ENCODE measurements at places on chromosomes 5 and 9. TPM values are rescaled to one million over a fixed set of nuclear protein-coding genes. Genes with fewer than 3 reads are reported as not detected.
A peak's percentile ranks its signal among the peaks of the same experiment; 100 is the strongest.

Gene SLC27A6
- not detected for total RNA-seq

Gene PPP1R26
- total RNA-seq = 0.47 TPM

Gene SLC6A18
- not detected for total RNA-seq

Gene SLC25A2
- total RNA-seq = not detected

Gene ZFP2
- 0.36 TPM for total RNA-seq

Gene BRINP1
- not detected for total RNA-seq

Gene STKLD1
- total RNA-seq = 0.59 TPM

Gene GKAP1
- total RNA-seq = 9.5 TPM

Gene N4BP3
- total RNA-seq = 4.3 TPM

GRCh38 chr9:72526901-72527800 lies 5.7 kb downstream of the TMC1 start:
- peak overlapping the region; percentile 47 for H3K4me3 ChIP-seq
- no peaks in the 10 kb centered on the region for H3K27me3 ChIP-seq
- peak; percentile 72 for DNase-seq
- no peaks in the 10 kb centered on the region for H3K36me3 ChIP-seq
- peak overlapping the region; percentile 63 for H3K27ac ChIP-seq

DNA sequence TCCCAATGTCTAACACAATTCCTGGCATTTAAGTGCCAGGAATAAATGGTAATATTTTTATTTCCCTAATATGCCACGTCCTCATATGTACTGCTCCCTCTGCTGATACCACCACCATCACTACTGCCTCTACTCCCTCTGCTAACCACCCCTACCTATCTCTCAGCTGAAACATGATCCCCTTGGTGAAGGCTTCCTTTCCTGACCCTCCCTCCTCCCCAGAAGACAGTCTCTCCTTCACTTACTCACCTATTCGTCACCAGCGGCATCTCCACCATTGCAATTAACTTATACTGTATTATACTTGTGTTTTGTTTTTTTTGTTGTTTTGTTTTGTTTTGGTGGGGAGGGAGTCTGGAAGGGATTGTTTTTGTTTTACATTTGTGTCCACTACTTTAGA lies 4.8 kb downstream of the DENND1A start:
- H3K4me1 ChIP-seq = peaks cover 16% of the 10 kb centered on the region
- DNase-seq = no peak
- H3K4me3 ChIP-seq = no peak overlapping the region
- no peaks in the 10 kb centered on the region for H3K27me3 ChIP-seq

DNA sequence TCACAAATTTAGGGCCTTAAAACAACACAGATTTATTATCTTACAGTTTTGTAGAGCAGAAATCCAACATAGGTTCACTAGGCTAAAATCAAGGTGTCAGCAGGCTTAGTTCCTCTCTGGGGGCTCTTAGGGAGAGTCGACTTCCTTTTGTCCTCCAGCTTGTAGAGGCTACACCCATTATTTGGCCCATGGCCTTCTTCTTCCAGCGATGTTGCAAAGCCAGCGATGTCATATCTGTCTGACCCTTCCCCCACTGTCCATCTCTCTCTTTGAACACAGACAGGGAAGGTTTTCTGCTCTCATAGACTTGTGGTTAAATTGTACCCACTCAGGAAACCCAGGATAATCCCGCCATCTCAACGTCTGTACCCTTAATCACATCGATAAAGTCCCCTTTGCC lies 60.3 kb upstream of the SHB start:
- H3K4me1 ChIP-seq = no peaks in the 10 kb centered on the region
- H3K27me3 ChIP-seq = peaks cover 3% of the 10 kb centered on the region
- no peaks in the 10 kb centered on the region for H3K36me3 ChIP-seq
- H3K27ac ChIP-seq = no peak overlapping the region

- no peaks in the 10 kb centered on the region for H3K36me3 ChIP-seq
- H3K4me3 ChIP-seq = no peak overlapping the region
- H3K27me3 ChIP-seq = no peaks in the 10 kb centered on the region
Observed at GRCh38 chr5:157608972-157609565, 33.5 kb upstream of the ADAM19 start.

DNA sequence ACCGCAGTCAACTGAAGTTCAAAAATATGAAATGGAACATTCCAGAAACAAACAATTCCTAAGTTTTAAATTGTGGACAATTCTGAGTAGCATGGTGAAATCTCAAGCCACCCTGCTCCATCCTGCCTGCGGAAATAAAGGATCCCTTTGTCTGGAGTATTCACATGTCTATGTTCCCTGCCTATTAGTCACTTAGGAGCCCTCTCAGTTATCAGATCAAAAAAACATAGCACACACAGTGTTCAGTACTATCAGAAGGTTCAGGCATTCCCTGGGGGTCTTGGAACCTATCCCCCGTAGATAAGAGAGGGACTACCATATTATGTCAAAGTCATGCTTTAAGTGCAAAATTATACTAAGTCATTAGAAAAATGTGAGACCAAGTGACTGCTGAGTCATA lies 300.8 kb downstream of the SEMA5A start:
- H3K27ac ChIP-seq = no peak overlapping the region
- no peak for DNase-seq
- H3K36me3 ChIP-seq = no peaks in the 10 kb centered on the region
- H3K27me3 ChIP-seq = no peaks in the 10 kb centered on the region
- H3K4me3 ChIP-seq = no peak overlapping the region

DNA sequence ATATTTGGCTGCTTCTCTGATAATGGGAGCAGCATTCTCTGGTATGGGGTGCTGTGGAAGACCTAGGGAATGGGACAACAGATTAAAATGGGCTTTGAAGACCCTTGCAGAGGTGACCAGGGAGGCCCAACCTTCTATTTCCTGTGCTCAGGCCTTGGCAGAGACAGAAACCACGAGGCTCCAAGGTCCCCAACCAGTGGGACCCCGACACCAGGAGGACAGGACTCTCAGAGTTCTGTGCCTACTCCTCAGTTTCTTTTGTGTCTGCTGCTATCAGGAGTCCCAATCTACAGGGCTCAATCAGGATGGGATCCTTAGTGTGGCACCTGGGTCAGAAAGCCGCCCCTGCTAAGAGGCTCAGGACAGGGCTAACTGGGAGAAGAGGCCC lies 29.3 kb downstream of the CSF2 start:
- no peak overlapping the region for H3K4me3 ChIP-seq
- H3K36me3 ChIP-seq = no peaks in the 10 kb centered on the region
- peak overlapping the region; percentile 90 for H3K27ac ChIP-seq

GRCh38 chr9:86839522-86839921 lies 107.8 kb downstream of the GAS1 start:
- DNase-seq = no peak
- H3K36me3 ChIP-seq = no peaks in the 10 kb centered on the region
- H3K4me3 ChIP-seq = no peak overlapping the region
- H3K4me1 ChIP-seq = no peaks in the 10 kb centered on the region

DNA sequence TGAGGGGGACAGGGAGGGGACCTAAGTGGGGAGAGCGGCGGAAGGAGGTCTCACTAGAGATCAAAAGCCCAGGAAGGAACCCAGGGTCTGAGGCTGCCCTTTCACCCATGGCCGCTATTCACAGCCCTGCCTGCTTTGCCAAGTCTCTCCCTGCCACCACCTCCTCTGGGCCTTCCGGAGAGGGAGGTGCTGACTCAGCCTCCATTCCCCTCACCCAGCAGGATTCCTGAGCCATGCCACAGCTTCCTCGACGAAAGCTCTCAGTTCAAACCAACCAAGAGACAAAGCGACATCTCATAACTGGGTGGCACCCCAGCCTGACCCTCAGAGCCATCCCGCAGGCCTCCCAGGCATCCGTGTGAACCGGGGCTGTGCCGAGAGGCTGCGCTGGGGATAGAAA lies 36.7 kb downstream of the PAX5 start:
- H3K4me1 ChIP-seq = peaks cover 9% of the 10 kb centered on the region
- peaks cover 11% of the 10 kb centered on the region for H3K27me3 ChIP-seq
- no peaks in the 10 kb centered on the region for H3K36me3 ChIP-seq
- DNase-seq = no peak
- H3K27ac ChIP-seq = no peak overlapping the region
- H3K4me3 ChIP-seq = no peak overlapping the region

GRCh38 chr5:68215898-68216244 lies 315 bp downstream of the PIK3R1 start:
- peak overlapping the region; percentile 65 for H3K27ac ChIP-seq
- H3K27me3 ChIP-seq = no peaks in the 10 kb centered on the region
- H3K4me3 ChIP-seq = peak overlapping the region; percentile 78
- peaks cover 9% of the 10 kb centered on the region for H3K36me3 ChIP-seq
- peaks cover 13% of the 10 kb centered on the region for H3K4me1 ChIP-seq
- peak; percentile 74 for DNase-seq

- H3K36me3 ChIP-seq = peaks cover 80% of the 10 kb centered on the region
- DNase-seq = no peak
- H3K27me3 ChIP-seq = no peaks in the 10 kb centered on the region
- no peaks in the 10 kb centered on the region for H3K4me1 ChIP-seq
Observed at GRCh38 chr9:129811967-129812363, 9.0 kb downstream of the TOR1B start.

GRCh38 chr9:99050292-99050911 lies 54.5 kb upstream of the TGFBR1 start:
- DNase-seq = no peak
- no peaks in the 10 kb centered on the region for H3K36me3 ChIP-seq
- H3K27ac ChIP-seq = no peak overlapping the region
- peaks cover 37% of the 10 kb centered on the region for H3K4me1 ChIP-seq
- H3K27me3 ChIP-seq = no peaks in the 10 kb centered on the region

DNA sequence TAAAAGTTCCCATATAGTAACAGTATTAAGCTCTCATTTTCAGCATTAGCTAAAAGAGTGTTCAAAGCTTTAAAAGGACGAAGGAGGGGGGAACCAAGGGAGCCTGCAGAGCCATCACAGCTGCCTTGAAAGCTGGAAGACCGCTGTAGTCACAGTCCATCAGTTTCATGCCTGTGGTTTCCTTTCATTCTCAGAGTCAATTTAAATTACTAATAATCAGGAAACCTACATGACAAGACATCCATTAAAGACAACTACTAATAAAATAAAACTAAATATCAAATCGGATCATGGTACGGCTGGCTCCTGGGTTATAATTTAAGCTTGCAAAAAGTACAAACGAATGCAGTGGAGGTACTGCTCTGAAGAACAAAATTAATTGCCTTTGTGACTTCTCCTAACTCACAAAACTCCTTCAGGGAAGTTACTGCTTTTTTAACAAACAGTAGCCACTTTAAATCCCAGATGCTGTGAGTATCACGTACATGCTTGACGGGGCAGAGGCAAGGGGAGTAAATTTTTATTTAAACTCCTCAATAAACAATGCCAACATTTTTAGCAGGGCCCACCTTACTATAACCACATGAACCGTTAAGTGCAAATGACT lies 213.5 kb downstream of the DENND1A start:
- no peak for DNase-seq
- no peaks in the 10 kb centered on the region for H3K4me1 ChIP-seq
- H3K4me3 ChIP-seq = no peak overlapping the region

DNA sequence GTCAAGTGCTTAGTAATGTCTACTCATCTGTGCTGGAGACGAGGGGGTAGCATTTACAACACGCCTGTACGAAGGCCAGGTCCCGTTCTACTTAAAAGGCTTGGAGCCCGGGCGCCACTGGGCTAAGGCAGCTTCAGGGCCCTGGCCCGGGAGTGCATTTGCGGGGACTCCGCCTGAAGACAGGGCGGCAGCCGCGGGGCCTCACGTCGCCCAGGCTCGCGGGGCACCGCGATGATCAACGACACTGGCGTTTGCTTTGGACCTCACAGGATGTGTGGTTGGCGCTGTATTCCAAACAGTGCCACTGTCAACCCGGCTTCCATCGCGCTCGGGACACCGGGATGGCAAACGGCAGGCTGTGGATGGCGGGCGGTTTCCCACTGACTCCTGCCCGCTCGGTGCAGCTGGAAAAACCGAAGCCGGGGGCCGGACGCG lies 1.1 kb upstream of the TENT4A start:
- H3K36me3 ChIP-seq = no peaks in the 10 kb centered on the region
- H3K27ac ChIP-seq = peak overlapping the region; percentile 72
- DNase-seq = no peak
- no peaks in the 10 kb centered on the region for H3K27me3 ChIP-seq
- peak overlapping the region; percentile 91 for H3K4me3 ChIP-seq

GRCh38 chr9:2925016-2925415 lies 81.1 kb upstream of the PUM3 start:
- peaks cover 5% of the 10 kb centered on the region for H3K27me3 ChIP-seq
- no peak overlapping the region for H3K4me3 ChIP-seq
- no peak for DNase-seq

DNA sequence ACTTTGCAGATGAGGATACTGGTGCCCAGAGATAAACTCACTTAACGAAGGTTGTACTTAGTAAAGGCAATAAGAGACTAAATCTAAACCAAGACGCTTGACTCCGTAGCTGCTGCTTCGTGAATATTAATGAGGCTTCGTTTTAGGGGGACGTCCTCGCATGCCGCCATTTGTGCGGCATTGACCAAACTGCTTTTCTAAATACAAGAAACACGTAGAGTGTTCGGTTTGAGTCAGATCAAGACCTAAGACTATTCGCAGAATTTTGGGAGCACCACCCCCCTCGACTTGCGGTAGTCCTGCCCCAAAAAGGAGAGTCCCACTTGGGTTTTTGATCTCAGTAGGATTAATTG lies 1.1 kb downstream of the NPM1 start:
- no peak for DNase-seq
- H3K4me1 ChIP-seq = peaks cover 40% of the 10 kb centered on the region
- H3K36me3 ChIP-seq = peaks cover 40% of the 10 kb centered on the region
- peak overlapping the region; percentile 79 for H3K4me3 ChIP-seq
- H3K27me3 ChIP-seq = no peaks in the 10 kb centered on the region

- no peaks in the 10 kb centered on the region for H3K4me1 ChIP-seq
- no peaks in the 10 kb centered on the region for H3K27me3 ChIP-seq
- no peak overlapping the region for H3K27ac ChIP-seq
- no peak overlapping the region for H3K4me3 ChIP-seq
Observed at GRCh38 chr9:89642789-89643188, 38.0 kb downstream of the GADD45G start.

DNA sequence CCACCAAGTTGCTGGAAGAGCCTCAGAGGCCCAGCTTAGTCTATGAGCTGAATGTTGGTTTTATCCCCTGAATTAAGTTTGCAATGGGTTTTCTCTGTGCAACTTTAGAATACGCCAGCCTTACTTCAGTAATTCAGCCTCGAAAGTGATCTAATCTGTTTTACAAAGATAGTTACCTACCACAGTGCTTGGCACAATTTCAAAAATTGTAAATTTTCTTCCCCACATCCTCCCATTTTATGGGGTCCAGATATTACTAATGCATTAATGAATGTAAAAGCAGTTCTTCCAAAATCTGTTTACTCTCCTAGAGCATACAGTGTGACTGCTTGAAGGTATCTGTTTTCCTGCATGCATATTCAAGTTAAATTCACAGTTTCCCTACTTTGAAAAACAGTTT lies 172.6 kb downstream of the MAN2A1 start:
- DNase-seq = no peak
- H3K36me3 ChIP-seq = peaks cover 62% of the 10 kb centered on the region
- H3K27ac ChIP-seq = no peak overlapping the region
- H3K4me3 ChIP-seq = no peak overlapping the region
- peaks cover 25% of the 10 kb centered on the region for H3K4me1 ChIP-seq

Measured in CD4-positive, alpha-beta T cell (primary cell).